ENCODE measurements at places on chromosomes 5 and 9. TPM values are rescaled to one million over a fixed set of nuclear protein-coding genes. Genes with fewer than 3 reads are reported as not detected.

GRCh38 chr5:151150471-151151262, 6.9 kb downstream of the ANXA6 start:
- H3K36me3 ChIP-seq, result peaks cover 10% of the 10 kb centered on the region
- H3K27ac ChIP-seq, result peak overlapping the region; percentile 62
- no peaks in the 10 kb centered on the region for H3K27me3 ChIP-seq
- no peak overlapping the region for H3K4me3 ChIP-seq

- H3K27me3 ChIP-seq, result peaks cover 4% of the 10 kb centered on the region
- no peak for DNase-seq
- no peak overlapping the region for H3K27ac ChIP-seq
- H3K4me3 ChIP-seq, result no peak overlapping the region
- H3K4me1 ChIP-seq, result no peaks in the 10 kb centered on the region
- no peaks in the 10 kb centered on the region for H3K36me3 ChIP-seq
Measured at GRCh38 chr5:159244163-159244562, 18.9 kb upstream of the UBLCP1 start.

DNA sequence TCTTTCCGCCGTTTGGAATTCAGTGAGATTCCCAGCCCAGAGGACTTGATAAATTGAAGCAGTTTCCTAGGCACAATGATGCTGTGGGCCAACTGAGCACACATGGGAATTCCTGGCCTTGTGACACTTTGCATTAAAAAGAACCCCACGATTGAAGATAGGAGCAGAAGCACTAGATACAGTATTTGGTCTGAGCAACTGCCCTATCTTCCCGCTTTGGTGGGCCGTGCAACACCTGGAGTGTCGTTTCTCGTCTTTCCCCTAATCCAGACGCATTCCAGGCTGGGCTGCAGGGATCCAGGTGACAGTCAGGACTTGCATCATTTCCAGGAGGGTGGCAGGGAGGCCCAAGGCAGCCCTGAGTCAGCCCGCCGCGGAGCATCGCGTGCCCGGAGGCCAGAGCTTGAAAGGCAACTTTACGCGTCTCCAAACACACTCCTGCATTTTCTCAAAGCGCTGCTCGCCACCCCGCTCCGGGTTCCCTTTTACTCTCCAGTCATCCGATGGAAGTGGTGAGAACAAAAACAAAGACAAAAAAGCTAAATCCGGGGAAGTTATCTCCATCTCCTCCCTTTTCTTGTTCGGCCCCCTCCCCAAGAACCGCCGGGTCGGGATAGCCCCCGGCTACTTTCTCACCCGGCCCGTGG, 753 bp upstream of the STC2 start:
- peak overlapping the region; percentile 86 for H3K27ac ChIP-seq
- peaks cover 28% of the 10 kb centered on the region for H3K4me1 ChIP-seq
- H3K4me3 ChIP-seq, result peak overlapping the region; percentile 72
- no peaks in the 10 kb centered on the region for H3K36me3 ChIP-seq
- H3K27me3 ChIP-seq, result no peaks in the 10 kb centered on the region

The SPINK4 gene
- not detected for total RNA-seq

The SAXO1 gene
- total RNA-seq, result not detected
